Smooth muscle cell of the brain vasculature (primary cell): ENCODE measurements at places on chromosomes 3 and 15.
A peak's percentile ranks its signal among the peaks of the same experiment; 100 is the strongest.

DNA sequence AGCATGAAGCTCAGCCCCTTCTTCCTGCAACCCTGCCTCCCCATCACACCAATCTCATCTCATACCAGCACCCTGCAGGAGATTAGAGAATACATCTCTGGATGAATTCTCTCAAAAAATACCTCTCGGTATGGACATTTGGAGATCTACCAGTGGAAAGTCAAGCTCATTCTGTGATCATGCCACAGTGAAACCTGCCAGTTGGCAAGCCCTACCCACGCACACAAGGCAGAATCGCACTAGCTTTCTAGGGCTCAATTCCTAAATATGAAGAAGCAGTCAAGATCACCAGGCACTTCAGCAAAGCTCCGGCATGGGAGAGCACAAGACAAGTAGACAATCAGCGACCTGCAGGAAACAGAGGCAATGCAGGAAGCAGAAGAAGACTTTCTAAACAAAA lies 221.2 kb downstream of the NTRK3 start:
- DNase-seq = no peak

DNA sequence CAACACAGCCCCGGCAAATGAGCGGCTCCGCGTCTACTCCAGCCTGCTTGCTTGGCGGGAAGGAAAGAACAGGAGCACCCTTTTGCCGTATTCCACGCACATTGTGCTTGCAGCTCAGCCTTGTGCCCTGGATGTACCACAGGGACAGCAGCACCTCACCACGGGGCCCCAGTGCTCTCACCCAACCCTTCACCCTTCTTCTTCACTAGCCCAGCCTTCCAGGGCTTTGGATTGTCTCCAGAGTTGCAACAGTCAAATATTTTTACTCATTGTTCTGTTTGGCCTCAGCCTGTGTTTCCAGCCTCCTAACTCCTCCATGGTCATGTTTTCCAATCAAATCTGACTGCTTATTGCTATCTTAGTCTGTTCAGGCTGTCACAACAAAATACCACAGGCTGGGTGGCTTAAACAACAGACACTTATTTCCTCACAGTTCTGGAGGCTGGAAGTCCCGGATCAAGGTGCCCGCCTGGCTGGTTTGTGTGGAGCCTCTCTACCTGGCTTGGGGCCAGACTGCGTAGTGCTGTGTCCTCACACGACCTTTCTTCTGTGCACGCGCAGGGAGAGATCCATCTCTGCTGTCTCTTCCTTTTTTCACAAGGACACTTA lies 79.2 kb upstream of the ABHD17C start:
- no peak for DNase-seq

DNA sequence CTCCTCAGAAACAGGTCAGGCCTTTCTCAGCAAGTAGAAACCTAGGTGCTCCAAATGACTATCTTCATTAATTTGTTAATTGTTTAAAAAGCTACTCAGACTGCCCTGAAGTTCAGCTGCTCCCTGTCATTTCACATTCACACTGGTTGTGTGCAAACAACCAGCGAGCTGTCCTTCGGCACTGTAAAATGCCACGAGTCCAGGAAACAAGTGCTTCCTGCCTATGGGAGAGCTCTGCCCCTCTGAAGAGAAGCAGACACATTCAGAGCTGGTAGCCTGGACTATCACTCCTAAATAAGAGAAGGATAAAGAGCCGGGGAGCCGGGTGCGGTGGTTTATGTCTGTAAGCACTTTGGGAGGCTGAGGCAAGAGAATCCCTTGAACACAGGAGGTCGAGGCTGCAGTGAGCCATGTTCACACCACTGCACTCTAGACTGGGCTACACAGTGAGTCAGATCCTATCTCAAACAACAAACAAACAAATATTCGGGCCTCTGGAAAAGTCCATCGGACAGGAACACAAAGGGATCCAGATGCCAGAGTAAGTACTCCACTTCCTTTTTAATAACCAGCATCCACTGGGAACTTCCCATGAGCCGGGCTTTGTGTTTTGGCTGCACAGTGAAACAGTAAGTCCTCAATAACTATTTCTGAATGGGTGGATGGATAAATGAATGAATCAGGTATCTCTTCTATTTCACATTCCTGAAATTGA lies 114.4 kb upstream of the WNT5A start:
- DNase-seq = no peak

GRCh38 chr3:525415-525814 lies 328.9 kb downstream of the CHL1 start:
- DNase-seq = no peak

DNA sequence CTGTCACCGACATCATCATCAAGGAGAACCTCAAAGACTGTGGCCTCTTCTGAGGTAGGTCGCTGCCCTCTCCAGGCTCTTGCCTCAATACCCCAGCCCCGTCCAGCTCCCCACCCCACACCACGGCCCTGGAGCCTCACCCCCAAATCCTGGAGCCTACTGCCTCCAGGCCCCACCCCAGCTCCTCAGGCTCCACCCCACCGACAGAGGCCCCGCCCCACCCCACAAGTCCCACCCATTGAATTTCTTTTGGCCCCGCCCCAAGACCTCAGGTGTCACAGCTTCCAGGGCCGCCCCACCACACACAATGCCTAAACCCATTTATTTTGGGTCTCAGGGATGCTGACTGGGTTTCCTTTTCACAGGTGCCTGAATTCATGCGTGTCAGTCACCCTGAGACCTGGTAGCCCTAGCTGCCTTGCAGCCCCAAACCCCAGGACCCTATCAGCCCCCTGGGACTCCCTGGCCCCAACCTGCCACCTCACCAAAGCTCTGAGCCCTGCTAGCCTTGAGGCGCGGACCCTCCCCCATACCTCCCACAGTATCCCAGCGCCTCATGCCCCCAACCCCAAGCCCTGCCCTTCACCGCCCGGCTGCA lies 3.6 kb downstream of the GNAT1 start:
- DNase-seq = no peak

DNA sequence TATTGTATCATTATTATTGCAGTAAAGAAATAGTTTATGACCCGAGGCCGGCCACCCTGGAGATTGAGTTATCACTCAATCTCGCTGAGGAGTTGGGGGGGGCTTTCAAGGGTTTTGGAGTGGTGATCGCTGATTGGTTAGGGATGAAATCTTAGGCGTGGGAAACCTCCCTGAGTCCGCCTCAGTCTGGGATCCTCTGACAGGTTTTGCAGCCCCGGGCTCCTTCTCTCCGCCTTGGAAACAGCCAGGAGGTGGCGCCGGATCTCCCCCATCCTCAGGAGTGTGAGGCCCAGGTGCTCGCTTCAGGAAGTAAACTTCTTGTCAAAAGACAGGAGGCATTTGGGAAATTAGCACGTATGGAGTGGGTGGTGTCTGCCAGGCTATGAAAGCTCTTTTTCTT lies 41.1 kb upstream of the SEC61A1 start:
- DNase-seq = peak; percentile 3

DNA sequence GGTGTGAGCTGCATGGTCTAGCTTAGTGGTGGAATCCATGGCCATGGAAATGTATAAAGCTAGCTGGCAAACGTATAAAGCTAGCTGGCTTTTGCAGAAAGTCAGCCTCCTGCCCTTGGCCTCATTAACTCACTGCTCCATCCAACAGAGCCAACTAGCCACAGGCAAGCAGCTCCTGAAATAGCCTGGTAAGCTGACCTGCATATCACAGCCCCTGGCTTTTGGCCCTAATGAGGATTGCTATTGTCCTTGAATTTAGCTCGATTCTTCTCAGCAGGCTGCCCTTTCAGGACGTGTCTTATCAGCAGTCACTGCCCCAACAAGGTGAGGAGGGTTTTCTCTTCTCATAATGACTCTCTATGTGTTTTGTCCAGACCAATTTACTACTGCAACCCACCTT lies 446.8 kb downstream of the WDR72 start:
- DNase-seq = no peak

DNA sequence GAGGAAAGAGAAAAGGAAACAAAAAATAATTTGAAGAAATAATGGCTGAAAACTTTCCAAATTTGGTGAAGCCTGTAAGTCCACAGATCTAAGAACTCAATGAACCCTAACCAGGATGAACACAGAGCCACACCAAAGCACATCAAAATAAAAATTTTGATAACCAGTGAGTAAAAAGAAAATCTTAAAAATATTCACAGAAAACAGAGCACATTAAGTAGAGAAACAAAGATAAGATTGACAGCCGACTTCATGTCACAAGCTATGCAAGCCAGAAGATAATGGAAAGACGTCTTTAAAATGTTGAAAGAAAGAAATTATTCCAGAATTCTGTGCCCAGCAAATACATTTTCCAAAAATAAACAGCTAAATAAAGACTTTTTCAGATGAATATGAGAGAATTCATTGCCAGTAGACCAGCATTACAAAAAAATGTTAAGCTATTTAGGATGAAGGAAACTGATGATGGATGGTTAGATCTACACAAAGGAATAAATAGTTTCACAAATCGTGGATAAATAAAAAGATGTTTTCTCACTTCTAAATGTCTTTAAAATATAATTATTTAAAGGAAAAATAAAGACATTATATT lies 140.2 kb upstream of the SKOR1 start:
- no peak for DNase-seq
